ENCODE measurements at places on chromosomes 1 and 21.

DNA sequence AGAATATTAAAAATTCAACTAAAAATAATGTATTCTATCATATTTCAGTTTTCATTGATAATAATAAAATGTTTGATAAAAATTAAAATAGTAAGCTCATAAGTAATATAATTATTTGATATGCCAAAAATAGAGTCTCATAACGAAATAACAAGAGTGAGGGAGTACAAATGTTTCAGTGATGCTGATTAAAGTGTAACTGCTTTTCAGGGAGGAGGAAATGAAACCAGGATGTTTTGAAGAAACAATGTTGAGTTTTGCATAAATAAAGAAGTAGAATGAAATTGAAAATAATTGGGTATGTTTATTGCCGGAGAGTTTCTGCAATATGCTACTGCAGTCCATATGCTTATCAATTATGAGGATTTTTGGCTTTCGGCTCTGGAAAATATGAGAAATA is 1159.8 kb upstream of the ADGRL2 start:
- no peaks in the 10 kb centered on the region for H3K27me3 ChIP-seq
- no peaks in the 10 kb centered on the region for H3K36me3 ChIP-seq
- no peak overlapping the region for H3K27ac ChIP-seq
- no peak overlapping the region for H3K4me3 ChIP-seq

GRCh38 chr1:157407367-157407766 is 144.9 kb downstream of the FCRL5 start:
- H3K4me1 ChIP-seq: no peaks in the 10 kb centered on the region
- DNase-seq: no peak
- H3K27ac ChIP-seq: no peak overlapping the region
- no peaks in the 10 kb centered on the region for H3K36me3 ChIP-seq
- H3K27me3 ChIP-seq: no peaks in the 10 kb centered on the region

DNA sequence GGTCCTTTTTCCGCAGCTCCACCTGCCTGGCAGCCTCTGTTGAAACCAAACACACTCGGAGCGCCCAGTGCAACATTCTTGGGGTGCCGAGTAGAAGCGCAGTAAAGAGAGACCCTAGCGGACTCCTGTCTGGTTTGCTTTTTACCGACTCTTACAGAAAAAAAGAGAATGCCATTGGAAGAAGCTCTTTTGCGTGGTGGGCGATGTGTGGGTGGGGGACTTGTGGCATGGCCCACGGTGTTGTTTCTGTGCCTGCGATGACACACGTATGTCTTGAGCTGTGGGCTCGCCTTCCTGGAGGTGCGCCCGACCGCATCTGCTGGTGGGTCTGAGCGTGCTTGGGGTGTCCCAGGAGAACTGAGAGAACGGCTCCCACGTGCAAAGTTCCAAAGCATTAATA is 7.3 kb upstream of the BARHL2 start:
- no peaks in the 10 kb centered on the region for H3K36me3 ChIP-seq
- H3K4me3 ChIP-seq: no peak overlapping the region
- H3K4me1 ChIP-seq: peaks cover 12% of the 10 kb centered on the region
- no peak overlapping the region for H3K27ac ChIP-seq
- peaks cover 44% of the 10 kb centered on the region for H3K27me3 ChIP-seq

GRCh38 chr1:233707880-233708815 is 94.2 kb downstream of the KCNK1 start:
- no peaks in the 10 kb centered on the region for H3K36me3 ChIP-seq
- peaks cover 5% of the 10 kb centered on the region for H3K4me1 ChIP-seq
- DNase-seq: no peak
- H3K27me3 ChIP-seq: no peaks in the 10 kb centered on the region
- H3K4me3 ChIP-seq: no peak overlapping the region

DNA sequence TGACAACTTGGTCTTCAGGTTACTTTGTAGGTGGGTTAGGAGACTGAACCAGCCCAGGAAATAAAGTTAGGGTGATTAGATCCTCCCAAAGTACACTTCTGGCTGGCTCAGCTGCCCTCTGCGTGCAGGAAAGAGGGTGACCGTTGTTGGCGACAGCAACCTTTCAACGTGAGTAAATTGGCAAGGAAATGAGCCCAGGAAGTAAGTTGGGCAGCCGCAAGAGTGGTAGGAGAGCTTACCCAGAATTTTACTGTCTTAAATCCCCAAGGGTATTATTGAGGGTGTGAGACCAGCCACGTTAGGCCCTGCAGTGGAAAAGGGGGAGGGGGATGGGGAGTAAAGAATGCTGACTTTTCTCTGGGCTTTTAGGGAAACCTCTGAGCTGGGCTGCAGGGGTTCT is 1.6 kb downstream of the TENT5C start:
- peak overlapping the region; percentile 75 for H3K27ac ChIP-seq
- peaks cover 9% of the 10 kb centered on the region for H3K4me1 ChIP-seq
- H3K27me3 ChIP-seq: no peaks in the 10 kb centered on the region
- DNase-seq: no peak
